Mesothelial cell of epicardium (in vitro differentiated cells): ENCODE measurements at places on chromosomes 2 and 18. TPM values are rescaled to one million over a fixed set of nuclear protein-coding genes. Genes with fewer than 3 reads are reported as not detected.
A peak's percentile ranks its signal among the peaks of the same experiment; 100 is the strongest.

Gene R3HDM1
- 40.1 to 48.1 TPM (median 41.7 TPM) in 3 replicates for total RNA-seq

Gene ITGB6
- 13.1 to 14.9 TPM (median 14.3 TPM) in 3 replicates for total RNA-seq

Gene GAL3ST2
- total RNA-seq: 0.86 to 1.1 TPM (median 1.1 TPM) in 3 replicates

Gene TMEM150A
- total RNA-seq: 13.5 to 15.2 TPM (median 14.4 TPM) in 3 replicates

Gene LYPD6
- total RNA-seq: 16.2 to 17.4 TPM (median 16.6 TPM) in 3 replicates

Gene AQP12A
- total RNA-seq: not detected in 3 replicates

- no peak overlapping the region for H3K4me3 ChIP-seq
- no peaks in the 10 kb centered on the region for H3K27me3 ChIP-seq
- no peak for DNase-seq
- peaks cover 24% of the 10 kb centered on the region for H3K36me3 ChIP-seq
- H3K27ac ChIP-seq: peak overlapping the region; percentile 68
Observed at GRCh38 chr2:186522450-186522849, 36.4 kb downstream of the ZC3H15 start.

DNA sequence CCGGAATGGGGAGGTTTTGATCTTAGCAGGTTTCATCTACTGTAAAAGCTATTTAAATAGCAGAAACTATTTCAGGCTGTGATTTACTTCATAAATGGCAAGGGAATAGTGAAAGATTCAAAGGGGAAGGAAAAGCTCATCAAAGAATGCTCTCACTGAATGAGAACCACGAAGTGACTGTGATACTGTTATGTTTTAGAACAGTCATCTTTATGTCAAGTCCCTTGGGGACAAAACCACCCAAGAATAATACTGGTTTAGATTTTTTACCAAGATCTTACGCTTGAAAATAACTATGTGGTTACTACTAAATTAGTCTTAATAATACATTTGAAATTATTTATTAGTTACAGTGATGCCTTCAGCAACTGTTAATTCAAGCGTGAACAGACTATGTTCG lies 28.1 kb downstream of the FARSB start:
- H3K4me1 ChIP-seq: no peaks in the 10 kb centered on the region
- H3K36me3 ChIP-seq: peaks cover 41% of the 10 kb centered on the region
- no peak for DNase-seq
- no peak overlapping the region for H3K27ac ChIP-seq
- no peak overlapping the region for H3K4me3 ChIP-seq

- H3K36me3 ChIP-seq: no peaks in the 10 kb centered on the region
- H3K27ac ChIP-seq: no peak overlapping the region
- peaks cover 4% of the 10 kb centered on the region for H3K4me1 ChIP-seq
- H3K27me3 ChIP-seq: peaks cover 30% of the 10 kb centered on the region
- no peak overlapping the region for H3K4me3 ChIP-seq
- peak; percentile 83 for DNase-seq
Observed at GRCh38 chr18:59823596-59824195, 76.1 kb upstream of the PMAIP1 start.

DNA sequence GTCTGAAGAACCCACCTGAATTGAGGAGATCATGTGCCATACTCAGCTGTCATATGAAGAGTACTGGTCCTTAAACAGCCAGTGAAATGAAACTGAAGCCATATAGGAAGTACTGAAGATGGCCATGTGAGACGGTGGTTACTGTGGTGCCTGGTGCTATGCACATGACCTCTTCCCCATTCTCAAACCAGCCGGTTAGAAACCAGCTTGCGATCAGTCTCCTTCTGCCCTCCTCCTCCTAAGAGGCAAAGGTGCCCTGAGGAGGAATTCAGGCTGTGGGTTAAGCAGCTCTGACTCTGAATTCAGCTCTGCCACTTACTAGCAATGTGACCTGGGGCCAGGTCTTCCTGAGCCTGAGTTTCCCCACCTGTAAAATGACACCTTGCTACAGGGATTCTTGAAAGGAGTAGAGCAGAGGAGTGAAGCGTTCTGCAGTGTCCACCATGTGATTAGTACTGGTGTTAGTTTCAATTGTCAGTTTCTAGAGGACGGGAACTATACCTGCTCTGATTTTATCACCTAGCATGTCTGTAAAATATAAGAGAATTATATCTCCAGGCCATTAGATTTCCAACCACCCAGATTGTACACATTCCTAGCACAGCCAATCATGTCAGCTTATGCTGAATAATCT lies 5.1 kb downstream of the FECH start:
- H3K4me3 ChIP-seq: no peak overlapping the region
- H3K27me3 ChIP-seq: no peaks in the 10 kb centered on the region
- H3K27ac ChIP-seq: no peak overlapping the region
- no peak for DNase-seq
- peaks cover 26% of the 10 kb centered on the region for H3K36me3 ChIP-seq

- H3K27ac ChIP-seq: peak overlapping the region; percentile 7
- no peak overlapping the region for H3K4me3 ChIP-seq
- peaks cover 7% of the 10 kb centered on the region for H3K4me1 ChIP-seq
- no peaks in the 10 kb centered on the region for H3K36me3 ChIP-seq
Observed at GRCh38 chr2:170161516-170162270, 16.3 kb upstream of the MYO3B start.

- H3K4me3 ChIP-seq: no peak overlapping the region
- H3K27ac ChIP-seq: no peak overlapping the region
- H3K27me3 ChIP-seq: peaks cover 8% of the 10 kb centered on the region
- no peaks in the 10 kb centered on the region for H3K36me3 ChIP-seq
- no peak for DNase-seq
- H3K4me1 ChIP-seq: peaks cover 9% of the 10 kb centered on the region
Observed at GRCh38 chr2:221602938-221603337, 30.8 kb upstream of the EPHA4 start.

- DNase-seq: no peak
- H3K4me3 ChIP-seq: no peak overlapping the region
- no peaks in the 10 kb centered on the region for H3K27me3 ChIP-seq
- no peak overlapping the region for H3K27ac ChIP-seq
Observed at GRCh38 chr2:69097148-69097610, 84.2 kb downstream of the ANTXR1 start.
